ENCODE measurements at places on chromosomes 12 and 14.
A peak's percentile ranks its signal among the peaks of the same experiment; 100 is the strongest.

- no peak for DNase-seq
These were observed 3.3 kb downstream of the NKX2-8 start for GRCh38 chr14:36579001-36579555.

DNA sequence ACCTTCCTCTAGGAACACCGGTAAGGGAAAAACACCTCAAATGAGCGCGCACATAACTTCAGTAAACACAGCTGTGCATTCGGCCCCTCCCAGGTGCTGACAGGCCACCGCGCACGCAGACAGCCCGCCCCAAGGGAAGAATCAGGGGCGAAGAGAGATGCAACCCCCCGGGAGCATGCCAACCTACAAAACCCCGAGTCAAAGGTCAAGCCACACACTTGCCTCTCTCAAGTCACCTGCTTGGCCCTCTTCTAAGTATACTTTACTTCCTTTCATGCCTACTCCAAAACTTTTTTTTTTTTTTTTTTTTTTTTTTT lies 2.3 kb upstream of the CYP46A1 start:
- no peak for DNase-seq

- no peak for DNase-seq
These were observed 38.6 kb downstream of the CHGA start for GRCh38 chr14:92961567-92961855.

DNA sequence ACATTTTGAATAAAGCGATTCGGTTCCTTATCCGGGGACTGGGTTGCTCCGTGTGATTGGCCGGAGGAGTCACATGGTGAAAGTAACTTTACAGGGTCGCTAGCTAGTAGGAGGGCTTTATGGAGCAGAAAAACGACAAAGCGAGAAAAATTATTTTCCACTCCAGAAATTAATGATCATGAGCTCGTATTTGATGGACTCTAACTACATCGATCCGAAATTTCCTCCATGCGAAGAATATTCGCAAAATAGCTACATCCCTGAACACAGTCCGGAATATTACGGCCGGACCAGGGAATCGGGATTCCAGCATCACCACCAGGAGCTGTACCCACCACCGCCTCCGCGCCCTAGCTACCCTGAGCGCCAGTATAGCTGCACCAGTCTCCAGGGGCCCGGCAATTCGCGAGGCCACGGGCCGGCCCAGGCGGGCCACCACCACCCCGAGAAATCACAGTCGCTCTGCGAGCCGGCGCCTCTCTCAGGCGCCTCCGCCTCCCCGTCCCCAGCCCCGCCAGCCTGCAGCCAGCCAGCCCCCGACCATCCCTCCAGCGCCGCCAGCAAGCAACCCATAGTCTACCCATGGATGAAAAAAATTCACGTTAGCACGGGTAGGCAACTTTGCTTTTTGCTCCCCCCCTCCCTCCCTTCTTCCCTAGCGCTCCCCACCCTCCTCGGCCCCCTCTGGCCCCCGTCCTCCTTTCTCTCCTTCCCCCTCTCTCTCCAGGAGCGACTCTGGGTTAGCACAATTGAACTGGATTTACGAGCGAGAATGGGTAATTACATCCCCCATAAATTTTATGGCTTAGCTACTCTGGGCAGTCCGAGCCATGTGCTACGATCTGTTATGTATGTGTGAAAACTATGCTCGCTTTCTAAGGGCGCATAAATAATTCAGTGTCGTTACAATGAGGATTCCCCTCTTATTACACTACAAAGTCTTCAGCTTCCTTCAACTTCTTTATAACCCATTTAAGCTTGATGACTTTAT lies at the start of gene HOXC4:
Gene HOXC4, plus strand, starts transcription at position 85 of the 991 bp plus-strand sequence. Its CDS starts 88 bp downstream, at position 173.
- no peak for DNase-seq

DNA sequence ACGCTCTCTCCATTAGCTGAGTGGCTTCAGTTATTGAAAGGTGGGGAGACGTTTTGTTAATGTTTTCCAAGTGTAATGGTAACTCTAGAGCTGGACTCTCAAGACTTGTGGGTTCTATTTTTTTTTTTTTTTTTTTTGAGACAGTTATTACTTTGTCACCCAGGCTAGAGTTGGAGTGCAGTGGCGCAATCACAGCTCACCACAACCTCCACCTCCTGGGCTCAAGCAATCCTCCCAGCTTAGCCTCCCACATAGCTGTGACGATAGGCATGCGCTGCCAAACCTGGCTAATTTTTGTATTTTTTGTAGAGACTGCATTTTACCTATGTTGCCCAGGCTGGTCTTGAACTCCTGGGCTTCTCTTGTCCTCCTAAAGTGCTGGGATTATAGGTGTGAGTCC lies 26.2 kb downstream of the ATF1 start:
- no peak for DNase-seq

GRCh38 chr14:103869406-103870143 lies 22.2 kb upstream of the PPP1R13B start:
- DNase-seq: no peak

GRCh38 chr12:89695100-89695499 lies 13.5 kb downstream of the ATP2B1 start:
- no peak for DNase-seq

DNA sequence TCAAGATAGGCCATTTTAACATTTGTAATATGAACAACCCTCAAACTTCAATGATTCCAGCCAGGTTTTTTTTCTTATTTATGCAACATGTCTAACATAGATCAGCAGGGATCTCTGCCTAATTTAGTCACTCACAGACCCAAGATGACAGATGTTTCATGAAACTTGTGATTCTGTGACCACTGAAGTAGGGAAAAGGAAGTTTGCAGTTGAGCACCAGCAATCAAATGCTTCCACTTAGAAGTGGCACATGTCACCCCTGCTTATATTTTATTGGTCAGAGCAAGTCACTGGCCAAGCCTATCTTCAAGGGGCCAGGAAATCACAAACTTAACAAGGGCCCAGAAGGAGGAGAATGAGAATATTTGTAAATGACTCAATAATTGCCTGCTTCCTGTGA lies 150.6 kb downstream of the BCAT1 start:
- no peak for DNase-seq

DNA sequence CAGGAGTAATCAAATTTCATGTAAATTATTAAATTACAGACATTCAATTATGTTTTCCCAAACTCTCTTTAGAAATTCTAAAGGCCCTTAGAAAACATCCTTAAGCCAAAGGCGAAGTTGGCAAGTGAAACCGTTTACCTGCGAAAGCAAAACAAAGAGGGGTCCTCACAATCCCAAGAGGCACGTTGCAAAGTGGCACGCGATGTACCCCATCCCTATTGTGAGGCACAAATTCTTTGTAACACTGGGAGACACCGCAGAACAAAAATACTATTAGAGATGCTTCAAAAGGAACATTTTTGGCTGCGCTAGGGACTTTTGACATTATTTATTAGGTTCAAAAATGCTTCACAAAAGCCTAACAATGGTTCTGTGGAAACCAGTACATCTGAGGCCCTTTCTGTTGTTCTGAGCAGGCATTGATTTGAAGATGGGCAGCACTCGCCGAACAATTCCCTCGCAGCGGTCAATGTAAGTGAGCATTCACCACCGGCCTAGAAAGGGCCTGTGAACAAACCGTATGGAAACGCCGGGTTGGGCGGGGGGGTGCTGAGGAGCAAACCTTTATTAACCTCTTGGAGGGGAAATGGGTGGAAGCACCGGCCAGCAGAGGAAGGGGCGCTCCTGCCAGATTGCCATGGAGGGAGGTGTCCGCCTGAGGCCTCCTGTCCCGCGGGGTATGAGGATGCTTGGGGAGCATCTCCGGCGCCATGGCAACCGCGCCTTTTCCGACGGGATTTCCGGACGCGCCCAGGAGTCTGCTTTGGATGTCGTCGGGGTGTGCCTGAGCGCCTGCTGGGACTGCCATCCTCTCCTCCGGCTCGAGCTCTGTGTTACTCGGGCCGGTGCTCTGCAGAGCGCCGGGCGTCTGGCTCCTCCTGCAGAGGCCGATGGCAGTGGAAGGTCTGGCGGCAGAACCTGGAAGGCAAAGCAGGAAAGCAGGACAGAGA lies 193.9 kb downstream of the C12orf42 start:
- DNase-seq: no peak

DNA sequence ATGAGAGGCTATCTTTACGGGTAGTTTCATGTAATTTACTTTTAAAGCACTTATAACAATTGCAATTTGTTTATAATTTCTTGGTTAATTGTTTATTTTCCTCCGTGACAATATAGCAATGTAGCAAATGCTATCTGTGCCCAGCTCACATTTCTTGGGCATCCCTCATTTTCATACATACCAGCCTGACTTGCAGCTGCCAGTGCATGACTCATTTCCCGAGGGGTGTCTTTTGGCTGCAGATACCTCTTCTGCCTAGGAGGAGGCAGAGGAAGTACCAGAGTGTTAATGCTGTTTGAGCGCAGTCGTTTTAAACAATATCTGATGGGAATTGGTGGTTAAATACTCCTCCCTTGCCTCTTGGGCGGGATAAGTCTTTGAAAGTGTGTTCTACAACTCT lies 104.2 kb upstream of the ABCD2 start:
- no peak for DNase-seq

- DNase-seq: no peak
These were observed 336.1 kb downstream of the BCL11B start for GRCh38 chr14:98935921-98936320.

DNA sequence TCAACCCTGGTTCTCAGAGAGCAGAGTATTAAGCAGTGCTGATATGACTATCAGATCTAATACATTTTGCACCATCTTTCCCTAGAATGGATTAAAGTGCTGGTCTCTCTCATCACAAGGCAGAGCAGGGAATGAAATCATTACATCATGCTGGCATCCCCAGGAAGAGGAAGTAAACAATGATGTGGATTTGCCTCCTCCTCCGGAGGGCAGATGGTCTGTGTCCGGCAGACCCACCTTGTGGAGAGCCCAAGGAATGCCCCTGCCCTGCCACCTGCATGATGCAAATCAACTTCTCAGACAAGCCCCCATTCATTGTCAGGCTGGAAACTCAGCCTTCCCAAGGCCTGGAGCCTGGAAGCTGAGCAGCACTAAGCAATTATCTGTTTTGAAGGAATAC lies 1149.1 kb downstream of the VRK1 start:
- no peak for DNase-seq

DNA sequence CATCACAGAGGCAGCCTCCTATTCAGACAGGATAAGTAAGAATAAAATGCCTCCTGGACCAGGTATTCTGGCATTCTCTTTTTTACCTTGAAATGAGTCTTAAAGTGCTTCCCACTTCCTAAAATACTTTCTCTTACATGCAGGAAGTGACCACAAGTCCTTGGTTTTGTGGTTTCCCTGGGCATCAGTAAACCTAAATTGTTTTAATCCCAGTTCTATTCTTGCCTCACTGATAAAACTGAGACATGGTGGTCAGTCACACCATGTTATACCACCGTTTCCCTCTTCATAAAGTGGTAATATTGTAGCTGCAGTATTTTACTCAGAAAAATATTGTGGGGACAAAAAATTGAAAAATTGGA lies 1.2 kb upstream of the SALL2 start:
- no peak for DNase-seq

GRCh38 chr12:57803319-57803893 lies 15.1 kb downstream of the AVIL start:
- DNase-seq: peak; percentile 15
